ENCODE measurements at places on chromosomes 16 and 17. TPM values are rescaled to one million over a fixed set of nuclear protein-coding genes. Genes with fewer than 3 reads are reported as not detected.
A peak's percentile ranks its signal among the peaks of the same experiment; 100 is the strongest.

DNA sequence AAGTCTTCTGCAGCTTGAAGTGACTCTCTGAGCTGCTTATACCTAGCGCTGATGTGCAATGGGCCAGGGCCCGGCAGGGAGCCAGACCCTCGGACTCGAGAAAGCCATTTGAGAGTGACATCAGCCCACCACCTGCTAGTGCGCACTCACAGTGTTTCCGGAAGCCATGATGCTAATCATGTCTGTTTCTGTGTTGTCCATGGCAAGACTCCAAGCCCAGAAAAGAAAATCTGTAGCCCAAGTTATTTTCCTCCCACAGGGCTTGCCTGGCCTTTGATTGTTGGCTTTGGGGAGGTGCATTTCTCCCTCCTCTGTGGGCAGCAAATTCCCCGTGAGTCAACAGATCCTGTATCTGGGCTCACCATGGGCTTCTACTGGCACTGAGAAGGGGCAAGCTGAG is 1.8 kb upstream of the CDRT4 start:
- no peak for DNase-seq

DNA sequence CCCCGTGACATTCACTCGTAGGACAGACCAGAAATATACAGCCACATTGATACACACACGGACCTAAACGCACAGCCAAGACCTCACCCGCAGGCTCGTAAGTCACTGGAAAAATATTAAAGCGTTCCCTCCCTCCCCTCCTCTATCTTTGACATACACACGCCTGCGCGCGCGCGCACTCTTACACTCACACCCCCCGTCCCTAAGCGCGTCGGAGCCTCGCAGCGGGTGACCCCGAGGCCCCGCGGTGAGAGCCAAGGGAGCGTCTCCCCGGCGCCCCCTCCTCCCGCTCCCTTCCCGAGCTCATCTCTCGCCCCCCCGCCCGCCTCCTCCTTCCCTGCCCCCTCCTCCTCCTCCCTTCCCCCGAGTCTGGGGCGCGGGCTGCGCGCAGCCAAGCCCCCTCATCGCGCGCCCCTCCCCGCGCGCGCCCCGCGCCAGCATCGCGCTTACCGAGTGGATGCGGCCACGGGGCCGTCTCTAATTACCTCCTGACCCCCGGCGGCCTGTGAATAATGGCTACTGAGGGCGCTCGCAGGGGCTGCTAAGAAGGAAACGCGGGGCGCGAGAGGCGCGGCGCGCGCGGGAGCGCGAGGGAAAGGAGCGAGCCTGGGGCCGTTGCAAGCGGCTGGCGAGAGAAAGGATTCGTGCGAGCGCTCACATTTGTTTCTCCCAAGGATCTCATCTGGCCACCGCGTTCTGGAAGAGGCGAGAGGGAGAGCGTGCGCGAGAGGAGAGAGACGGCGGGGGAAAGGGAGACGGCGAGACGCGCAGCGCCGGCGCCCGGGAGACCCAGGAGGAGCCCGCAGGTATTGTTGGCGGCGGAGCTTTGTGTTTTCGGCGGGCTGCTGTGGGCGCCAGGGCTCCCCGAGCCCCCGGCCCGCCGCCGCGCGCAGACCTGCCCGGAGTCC is 42.4 kb downstream of the RAI1 start:
- no peak for DNase-seq

Gene HOXB1
- not detected for total RNA-seq

Gene ABCC11
- 0.48 TPM for total RNA-seq

GRCh38 chr17:29929006-29929532 is 959 bp downstream of the SSH2 start:
- DNase-seq, result no peak

DNA sequence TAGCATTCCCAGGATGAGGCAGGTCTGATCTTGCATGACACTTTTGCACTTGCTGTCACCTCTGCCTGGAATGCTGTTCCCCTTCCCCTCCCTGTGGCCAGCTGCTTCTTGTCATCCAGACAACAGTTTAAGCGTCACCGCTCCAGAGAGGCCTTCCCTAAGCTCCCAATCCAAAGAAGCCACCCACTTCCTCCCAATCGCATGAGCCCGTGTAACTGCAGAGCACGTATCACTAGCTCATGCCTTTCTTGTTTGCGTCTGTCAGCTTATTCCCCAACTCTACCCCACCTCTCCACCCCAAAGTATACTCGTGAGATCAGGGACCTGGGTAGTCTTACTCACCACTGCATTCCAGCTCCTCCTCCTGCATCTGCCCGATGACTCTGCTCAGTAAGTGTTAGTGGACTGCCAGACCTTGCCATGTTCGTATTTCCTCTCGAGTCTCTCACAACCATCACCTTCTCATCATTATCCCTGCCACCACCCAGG is 92.8 kb downstream of the GAS7 start:
- DNase-seq, result peak; percentile 75

GRCh38 chr17:77881545-77881944 is 77.0 kb upstream of the TNRC6C start:
- peak; percentile 57 for DNase-seq

DNA sequence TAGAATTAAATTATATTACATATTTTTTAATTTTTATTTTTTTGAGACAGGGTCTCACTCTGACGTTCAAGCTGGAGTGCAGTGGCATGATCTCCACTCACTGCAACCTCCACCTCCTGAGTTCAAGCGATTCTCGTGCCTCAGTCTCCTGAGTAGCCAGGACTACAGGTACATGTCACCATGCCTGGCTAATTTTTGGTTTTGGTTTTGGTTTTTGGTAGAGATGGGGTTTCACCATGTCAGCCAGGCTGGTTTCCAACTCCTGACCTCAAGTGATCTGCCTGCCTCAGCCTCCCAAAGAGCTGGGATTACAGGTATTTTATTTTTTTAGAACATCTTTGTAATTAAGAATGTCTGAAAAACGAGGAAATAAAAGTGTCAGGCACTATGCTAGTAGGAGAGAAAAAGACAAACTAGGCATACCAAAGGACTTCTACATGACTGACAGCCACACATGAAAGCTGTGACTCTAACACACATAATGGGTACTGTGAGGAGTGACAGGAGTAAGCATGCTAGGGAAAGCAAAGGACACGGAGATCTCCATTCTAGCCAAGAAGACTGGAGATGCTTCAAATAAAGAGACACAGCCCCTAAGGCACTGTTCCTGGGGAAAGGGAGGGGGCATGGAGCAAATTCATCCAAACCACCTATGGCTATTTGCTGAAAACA is 7.3 kb downstream of the GNA13 start:
- DNase-seq, result no peak

DNA sequence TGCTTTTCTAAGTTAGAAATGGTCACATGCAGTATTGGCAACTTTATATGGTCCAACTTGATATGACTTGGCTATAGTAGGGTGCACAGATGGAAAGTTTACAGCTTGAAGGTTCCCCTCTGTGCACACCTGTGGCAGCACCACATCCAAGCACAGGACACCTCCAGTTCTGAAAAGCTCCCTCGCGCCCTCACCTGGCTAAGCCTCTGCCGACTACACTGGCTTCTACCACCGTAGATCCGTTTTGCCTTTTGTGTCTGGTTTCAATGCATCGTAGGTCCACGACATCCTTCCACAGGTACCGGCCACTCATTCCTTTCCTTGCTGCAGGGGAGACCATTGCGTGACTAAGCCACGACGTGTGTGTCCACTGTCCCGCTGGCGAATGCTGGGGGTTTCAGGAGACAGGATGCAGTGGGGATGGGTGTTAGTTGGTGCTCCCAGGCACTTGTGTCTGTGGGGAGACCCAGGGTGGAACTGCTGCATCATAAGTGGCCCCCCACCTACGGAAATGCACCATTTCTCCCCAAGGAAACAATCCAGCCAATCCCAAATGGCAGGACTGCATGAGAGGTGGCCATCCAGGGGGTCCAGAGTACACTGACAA is 4.9 kb upstream of the RASD1 start:
- DNase-seq, result no peak

GRCh38 chr16:2008009-2008526 is 1.6 kb downstream of the ZNF598 start:
- no peak for DNase-seq

GRCh38 chr17:29777663-29778062 is 152.4 kb downstream of the SSH2 start:
- no peak for DNase-seq

Gene CACNG3
- not detected for total RNA-seq

- no peak for DNase-seq
Measured at GRCh38 chr16:3035972-3036725, 595 bp downstream of the BICDL2 start.

GRCh38 chr17:80461528-80462160 is 14.8 kb downstream of the NPTX1 start:
- no peak for DNase-seq

DNA sequence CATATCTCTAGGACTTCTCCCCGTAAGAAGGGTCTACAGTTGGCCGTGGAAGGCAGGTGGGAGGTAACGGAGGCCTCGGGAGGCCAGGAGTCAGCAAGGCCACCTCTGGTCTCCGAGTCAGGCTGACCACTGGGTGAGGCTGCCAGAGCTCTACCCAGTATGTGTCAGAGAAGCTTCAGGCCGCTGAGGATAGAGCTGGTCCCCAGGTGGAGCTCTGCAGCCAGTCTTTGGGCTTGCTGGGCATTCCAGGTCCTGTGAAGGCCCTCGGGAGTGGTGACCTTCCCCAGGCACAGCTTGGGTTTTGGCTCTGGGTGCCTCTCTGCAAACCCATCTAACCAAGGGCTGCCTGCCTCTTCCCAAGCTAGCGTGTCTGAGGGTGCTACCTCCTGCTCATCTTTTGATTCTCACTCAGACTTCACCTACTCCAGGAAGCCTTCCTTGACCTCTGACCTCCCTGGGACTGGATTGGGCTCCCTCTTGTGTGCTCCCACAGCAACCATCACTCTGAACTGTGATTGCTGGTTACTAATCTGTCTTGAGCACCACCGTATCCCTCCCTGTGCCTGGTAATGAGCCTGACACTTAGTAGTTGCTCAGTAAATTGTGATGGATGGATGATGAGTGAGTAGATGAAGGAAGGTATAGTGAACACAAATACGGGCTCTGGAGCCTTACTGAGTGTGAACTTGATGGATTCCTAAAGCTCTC is 22.3 kb downstream of the RHBDL3 start:
- DNase-seq, result no peak

Gene COIL
- total RNA-seq, result 18.0 TPM

Gene FLII
- total RNA-seq, result 120 TPM

Gene APOH
- not detected for total RNA-seq

Gene ZNF764
- 4.1 TPM for total RNA-seq

- no peak for DNase-seq
Measured at GRCh38 chr16:51898872-51899271, 648.1 kb downstream of the TOX3 start.

Gene TP53TG3B
- total RNA-seq, result not detected

GRCh38 chr16:50204453-50205108 is 51.5 kb downstream of the TENT4B start:
- DNase-seq, result no peak

DNA sequence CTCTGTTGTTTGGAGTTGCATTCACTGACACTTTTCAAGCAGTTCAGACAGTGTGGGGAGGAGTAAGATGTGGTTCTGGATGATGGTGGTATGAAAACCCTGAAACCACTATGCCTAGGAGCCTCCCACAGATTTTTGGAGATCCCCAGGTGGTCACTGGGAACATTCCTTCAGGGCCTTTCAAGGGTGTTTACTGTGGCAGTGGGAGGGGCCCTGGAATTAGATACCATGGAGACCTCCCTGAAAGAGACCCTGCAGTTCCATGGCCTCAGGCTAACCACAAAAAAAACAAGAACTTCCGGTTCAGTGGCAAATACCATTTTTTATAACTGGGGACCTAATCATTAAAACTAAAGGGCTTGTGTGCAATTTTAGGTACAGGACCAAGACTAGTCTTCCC is 79.9 kb downstream of the TMEM100 start:
- DNase-seq, result no peak

Gene TLCD3A
- 3.2 TPM for total RNA-seq

- DNase-seq, result no peak
Measured at GRCh38 chr16:11118479-11118878, 137.5 kb downstream of the SOCS1 start.
